ENCODE measurements at places on chromosomes 12 and 14.

DNA sequence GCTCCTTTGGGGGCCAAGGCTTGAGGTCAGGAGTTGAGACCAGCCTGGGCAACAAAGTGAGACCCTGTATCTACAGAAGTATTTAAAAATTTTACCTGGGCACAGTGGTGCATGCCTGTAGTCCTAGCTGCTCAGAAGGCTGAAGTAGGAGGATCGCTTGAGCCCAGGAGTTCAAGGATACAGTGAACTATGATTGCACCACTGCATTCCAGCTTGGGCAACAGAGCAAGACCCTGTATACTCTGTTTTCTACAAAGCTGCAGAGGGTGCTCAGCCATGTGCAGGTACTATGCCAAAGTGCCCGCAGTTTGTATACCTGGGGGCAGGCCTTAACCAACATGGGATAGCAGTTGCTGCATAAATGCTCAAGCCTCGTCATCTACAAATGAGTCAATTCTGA is 26.8 kb upstream of the CDKL1 start:
- no peak for DNase-seq

DNA sequence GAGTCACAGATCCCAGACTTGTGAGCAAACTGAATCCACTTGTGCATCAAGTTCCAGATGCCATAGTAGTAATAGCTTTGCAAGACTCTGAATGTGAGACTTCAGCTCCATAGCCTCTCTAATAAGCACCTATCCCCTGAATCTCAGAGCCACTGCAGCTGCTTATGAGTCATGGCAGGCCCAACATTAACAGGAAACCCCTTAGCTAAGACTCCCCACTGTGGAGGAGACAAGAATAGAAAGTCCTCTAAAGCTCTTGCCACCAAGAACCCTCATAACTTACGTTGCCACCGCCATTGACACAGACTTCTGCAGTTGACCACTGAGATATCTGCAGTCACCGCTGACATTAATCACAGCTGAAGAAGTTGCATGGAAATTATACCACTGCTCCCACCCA is 62.9 kb upstream of the PDE3A start:
- no peak for DNase-seq

DNA sequence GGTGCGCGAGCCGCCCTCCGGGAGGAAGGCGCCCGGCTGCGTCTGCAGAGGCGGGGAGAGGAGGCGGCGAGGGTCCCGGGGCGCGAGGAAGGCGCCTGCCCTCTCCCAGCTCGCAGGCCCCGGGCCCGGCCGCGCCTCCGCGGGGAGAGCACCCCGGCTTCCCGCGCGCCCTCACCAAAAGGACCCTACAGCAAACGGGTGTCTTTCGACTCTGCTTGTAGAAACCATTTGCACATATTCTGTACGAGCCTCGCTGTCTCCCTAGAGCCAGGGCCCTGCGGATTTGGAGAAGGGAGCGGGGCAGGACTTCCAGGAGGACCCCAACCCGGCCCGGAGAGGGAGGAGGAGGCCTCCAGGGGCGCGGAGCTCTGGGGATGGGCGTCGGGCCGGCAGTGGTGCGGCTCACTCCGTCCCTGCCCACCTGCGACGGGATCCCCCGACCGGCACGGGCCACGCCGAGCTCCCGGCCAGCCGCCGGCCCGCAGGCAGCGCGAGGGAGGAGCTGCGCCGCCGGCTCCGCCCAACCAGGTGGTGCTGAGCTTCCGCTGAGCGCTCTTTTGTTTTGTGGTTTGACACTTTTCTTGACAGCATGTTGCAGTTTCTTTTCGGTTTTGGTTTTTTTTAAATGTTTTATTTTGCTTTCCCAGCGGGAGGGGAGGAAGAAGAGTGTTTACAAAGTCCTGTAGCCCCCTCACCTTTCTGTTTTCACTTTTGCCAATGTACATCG is 103.3 kb upstream of the FKBP4 start:
- DNase-seq = peak; percentile 39

DNA sequence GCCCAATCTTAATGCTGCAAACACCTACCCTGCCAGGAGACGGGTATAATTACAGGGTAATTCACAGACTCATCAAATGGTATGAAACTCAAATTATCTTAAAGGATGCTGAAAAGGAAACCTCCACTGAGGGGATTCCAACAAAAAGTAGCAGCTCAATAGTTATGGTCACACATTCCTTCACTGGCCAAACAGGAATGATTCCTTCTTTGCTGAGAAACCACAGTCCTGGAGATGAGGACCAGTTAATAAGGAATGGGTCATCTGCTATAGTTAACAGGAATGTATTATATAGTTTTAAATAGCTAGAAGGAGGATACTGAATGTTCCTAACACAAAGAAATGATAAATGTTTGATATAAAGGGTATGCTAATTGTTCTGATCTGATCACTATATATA is 136.9 kb downstream of the STXBP6 start:
- no peak for DNase-seq

DNA sequence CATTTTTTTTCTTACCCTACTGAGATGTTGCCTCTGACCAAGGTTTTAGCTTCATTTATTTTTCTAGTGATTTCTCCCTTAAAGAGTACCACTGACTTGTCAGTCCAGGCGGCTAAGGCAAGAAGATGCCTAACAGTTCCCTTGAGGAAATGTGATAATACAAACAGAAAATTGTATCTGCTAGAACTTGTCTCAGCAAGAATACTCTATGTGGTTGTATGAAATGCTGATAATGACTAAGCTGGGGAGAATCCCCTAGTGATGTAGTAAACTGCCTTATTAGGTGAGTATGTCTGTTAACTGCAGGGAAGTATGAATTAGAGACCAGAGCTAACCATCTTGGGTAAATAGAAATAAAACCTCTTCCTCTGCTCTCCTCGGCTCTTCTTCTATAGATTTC is 6.7 kb downstream of the C12orf54 start:
- DNase-seq = no peak

DNA sequence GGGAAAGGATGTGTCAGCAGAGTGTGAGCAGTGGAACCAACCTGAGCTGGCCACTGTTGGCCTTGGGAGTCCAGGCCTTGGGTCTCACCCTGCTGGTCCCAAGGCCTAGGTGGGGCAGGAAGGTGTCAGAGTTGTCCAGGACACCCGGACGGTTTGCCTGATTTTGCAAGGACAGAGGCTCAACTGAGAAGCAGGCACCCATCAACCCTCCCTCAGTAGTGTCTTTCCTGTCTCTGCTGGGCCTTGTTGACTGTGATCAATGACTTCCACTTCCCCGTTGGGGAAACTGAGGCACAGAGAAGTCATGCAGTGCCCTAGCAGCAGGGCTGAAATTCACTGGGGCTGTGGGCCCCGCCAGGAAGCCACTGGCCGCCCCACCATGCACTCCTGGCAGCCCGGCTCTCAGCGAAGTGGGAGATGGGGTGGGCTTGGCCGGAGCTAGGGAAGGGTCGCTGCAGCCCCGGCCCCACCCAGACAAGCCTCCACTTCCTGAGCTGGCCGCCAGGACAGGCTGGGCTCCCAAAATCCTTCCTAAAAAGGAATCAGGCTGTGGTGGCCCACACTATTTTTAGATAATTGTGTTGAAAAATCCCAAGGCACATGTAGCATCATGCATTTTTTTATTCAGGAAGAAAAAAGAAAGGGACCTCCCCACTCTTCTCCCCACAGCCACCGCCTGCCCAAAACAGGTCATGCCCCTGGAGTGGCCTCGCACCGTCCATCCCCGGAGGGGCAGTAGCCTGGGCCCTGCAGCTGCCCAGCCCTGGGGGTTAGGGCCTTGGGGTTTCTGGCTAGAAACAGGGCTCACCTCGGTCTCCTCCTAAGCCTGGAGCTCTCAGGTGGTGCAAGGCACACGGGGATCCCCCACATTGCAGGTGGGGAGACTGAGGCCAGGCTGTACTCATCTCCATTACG is 127.4 kb downstream of the CALM1 start:
- DNase-seq = no peak

- no peak for DNase-seq
These were observed 69.3 kb downstream of the PCNX1 start for GRCh38 chr14:70976591-70976990.

- no peak for DNase-seq
These were observed 77.6 kb downstream of the TMEM132D start for GRCh38 chr12:129826273-129826672.

GRCh38 chr12:90166671-90167070 is 458.0 kb upstream of the ATP2B1 start:
- DNase-seq = no peak

GRCh38 chr12:116385486-116386217 is 108.2 kb upstream of the MED13L start:
- DNase-seq = no peak

- no peak for DNase-seq
These were observed 63.6 kb upstream of the SRSF5 start for GRCh38 chr14:69703047-69704039.

GRCh38 chr14:68787092-68787992 is 5.5 kb downstream of the ZFP36L1 start:
- no peak for DNase-seq

DNA sequence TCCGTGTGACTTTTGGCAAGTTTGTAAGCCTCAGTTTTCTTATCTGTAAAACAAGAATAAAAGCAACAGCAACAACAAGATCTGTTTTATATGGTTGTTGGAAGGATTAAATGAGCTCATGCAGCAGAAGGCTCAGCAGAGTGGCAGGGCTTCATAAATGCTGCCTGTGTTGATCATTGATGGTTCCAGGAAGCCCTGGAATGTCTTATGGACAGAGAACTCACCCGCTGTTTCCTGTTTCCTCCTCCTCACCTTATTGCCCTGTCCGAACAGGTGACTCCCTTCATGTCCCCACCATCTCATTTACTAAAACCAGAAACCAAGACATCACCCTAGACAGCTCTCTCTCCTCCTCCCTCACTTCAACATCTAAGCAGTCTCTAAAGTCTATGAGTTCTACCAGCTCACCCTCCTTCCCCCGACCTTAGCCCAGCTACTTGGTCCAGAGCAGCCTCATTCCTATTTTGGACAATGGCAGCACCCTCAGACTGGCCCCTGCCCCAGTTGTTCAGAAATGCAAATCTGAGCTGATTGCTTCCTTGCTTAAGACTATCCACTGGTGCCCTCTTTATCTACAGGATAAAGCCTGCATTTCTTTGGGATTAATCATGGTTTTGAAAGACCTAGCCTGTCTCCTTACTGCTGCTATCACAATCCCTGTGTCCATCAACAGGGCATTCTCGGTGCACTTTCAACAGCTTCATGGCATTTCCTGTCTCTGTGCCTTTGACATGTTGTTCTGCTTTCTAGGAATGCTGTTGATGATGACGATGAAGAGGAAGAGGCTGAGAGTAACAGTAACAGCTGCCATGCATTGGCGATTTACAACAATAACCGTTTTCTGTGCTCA is 21.4 kb upstream of the GSG1 start:
- no peak for DNase-seq

DNA sequence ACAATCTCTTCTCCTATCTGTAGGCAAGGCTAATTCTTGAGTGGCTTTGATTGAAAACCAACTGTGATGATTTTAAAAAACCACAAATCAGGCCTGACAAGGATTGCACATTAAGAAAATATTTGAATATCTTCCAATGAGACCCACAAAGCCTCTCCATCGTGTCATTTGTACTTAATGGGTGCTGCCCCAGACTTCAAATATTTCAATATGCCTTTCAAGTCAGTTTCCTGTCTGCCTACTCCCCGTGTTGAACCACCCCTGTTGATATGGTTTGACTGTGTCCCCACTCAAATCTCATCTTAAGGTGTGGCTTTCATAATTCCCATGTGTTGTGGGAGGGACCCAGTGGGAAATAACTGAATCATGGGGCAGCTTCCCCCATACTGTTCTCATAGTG is 159.7 kb upstream of the EGLN3 start:
- no peak for DNase-seq

DNA sequence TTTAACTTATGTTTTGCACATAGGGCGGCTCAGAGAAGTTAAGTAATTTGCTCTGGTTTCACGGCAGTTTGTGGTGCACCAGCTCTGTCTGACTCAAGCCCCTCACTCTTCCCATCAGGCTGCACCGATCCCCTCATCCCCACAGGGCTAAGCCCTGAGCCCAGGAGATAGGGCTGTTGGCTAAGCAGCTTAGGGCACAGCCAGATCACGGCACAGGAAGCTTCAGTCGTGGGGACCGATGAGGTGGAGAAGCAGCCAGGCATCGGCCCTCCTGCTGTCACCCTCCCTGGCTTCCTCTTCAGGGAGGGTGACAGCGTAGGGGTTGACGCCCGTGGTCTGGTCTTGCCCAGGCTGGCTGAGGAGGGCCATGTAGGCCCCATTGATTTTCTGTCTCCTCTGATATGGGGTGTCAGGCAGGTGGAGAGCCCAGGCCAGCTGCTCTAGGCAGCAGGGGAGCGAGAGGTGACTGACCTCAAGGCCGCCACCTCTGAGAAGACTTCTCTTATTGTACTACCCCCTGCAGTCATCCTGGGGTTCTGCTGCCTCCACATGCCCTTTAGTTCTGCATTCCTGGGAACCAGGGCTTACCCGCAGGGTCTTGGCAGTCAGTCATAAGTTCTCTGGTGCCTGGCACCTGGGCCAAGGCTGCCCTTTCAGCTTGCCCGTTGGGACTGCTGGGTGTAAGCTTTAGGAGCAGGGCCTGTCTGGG is 166.4 kb downstream of the TSPAN9 start:
- DNase-seq = no peak

- DNase-seq = no peak
These were observed 72.9 kb downstream of the DAAM1 start for GRCh38 chr14:59261334-59261733.

- no peak for DNase-seq
These were observed 29.8 kb downstream of the SPTB start for GRCh38 chr14:64849940-64850339.

GRCh38 chr14:55430024-55430690 is 10.3 kb downstream of the TBPL2 start:
- no peak for DNase-seq

DNA sequence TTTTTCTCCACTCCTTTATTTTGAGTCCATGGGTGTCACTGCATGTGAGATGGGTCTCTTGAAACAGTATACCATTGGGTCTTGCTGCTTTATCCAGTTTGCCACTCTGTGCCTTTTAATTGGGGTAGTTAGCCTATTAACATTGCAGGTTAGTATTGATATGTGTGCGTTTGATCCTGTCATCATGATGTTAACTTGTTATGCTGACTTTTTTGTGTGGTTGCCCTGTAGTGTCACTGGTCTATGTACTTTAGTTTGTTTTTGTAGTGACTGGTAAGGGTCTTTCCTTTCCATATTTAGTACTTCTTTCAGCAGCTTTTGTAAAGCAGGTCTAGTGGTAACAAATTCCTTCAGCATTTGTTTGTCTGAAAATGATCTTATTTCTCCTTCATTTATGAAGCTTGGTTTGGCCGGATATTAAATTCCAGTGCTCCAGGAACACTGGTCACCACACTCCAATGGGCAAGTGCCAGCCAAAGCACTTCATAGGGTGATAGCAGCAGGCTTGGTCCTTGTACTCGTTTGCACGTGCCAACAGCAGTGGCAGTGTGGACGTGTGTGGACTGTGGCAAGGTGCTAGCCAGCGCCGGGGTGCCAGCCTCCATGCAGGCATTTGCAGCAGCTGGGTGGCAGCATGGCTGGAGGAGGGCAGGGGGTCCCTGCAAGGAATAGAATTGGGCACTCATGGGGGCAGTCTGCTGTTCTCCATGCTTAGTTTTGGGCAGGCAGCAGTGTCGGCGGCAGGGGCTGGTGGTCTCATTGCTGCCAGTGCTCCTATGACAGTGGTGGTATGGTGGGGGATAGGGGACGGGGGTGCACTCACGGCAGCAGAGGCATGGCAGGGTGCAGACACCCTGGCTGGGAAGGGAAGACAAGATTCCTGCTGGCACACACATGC is 53.5 kb downstream of the FRS2 start:
- no peak for DNase-seq

- no peak for DNase-seq
These were observed 23.2 kb upstream of the LYZ start for GRCh38 chr12:69324797-69325466.

GRCh38 chr14:93712079-93712837 is 76.0 kb downstream of the PRIMA1 start:
- no peak for DNase-seq

- no peak for DNase-seq
These were observed 13.0 kb downstream of the FGD6 start for GRCh38 chr12:95204141-95204866.
